GM12864 (cell line): ENCODE measurements at places on chromosomes 7 and 10.

DNA sequence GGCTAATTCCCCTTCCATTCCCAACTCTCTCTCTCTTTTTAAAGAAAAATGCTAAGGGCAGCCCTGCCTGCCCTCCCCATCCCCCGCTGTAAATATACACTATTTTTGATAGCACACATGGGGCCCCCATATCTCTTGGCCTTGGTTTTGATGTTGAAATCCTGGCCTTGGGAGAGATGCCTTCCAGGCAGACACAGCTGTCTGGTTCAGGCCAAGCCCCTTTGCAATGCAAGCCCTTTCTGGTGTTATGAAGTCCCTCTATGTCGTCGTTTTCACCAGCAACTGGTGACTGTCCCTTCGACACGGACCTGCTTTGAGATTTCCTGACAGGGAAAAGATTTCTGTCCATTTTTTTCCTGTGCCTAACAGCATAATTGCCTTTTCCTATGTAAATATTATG is 3.0 kb downstream of the ADRA2A start:
- no peak for DNase-seq

DNA sequence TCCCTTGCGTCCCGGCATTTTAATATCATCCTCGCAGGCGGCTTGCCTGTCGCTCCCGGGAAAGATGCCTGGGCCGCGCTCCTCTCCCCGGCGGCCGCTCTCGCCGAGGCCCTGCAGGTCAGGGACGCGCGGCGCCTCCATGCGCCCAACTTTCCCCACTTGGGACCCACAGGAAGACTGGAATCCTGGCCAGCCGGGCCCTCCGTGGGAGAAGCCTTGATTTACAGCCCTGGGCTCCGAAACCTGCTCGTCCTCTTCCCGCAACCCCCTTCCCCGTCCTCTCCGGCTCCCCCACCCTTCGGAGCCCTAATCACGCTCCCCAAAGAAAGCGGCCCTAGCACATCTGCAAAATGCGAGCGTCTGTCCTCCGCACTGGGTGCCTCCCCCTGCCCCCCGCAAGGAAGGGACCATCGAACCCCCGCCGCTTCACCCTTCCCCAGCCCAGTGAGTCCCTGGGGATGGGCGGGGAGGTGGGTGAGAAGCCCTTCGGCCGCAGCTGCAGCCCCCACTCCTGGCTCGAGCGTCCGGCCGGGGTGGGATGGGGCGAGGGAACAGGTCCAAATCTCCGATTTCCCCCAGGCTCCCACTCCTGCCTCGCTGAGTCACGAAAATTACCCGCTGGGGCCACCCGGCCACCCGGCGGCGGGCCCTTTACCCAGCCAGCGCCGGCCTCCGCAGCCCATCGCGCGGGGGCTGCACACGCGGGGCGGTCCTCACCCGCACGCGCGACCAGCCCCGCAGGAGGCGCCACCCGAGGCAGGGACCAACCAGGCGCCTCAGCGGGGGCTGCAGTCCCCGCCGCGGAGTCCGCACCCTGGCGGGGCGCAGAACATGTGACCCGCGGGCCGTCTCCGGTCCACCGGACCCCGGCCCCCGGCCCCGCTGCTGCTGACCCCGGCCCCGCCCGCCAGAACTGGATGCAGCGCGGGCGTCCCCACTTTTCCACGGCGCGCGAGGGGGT is 695 bp downstream of the HSPA12A start:
- no peak for DNase-seq

GRCh38 chr7:137923380-137923779 is 76.6 kb upstream of the DGKI start:
- no peak for DNase-seq

DNA sequence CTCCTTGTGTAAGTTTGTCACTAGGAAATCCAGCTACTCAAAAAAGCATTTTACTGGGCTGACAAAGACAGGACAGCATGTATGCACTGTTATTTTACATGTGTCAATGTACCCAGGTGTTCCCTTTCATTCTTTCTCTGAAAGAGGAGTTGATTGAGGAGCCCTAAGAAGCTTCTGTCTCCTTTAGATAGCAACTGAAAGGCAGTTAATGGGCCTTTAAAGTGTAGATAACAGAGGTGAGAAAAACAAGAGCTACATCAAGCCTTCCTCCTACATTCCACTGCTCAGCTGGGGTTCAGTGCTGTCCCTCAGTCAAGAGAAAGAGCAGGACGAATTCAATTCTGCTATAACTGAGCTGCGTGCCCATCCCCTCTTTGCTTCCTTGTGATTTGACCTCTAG is 12.8 kb upstream of the WIPF3 start:
- DNase-seq, result no peak

- no peak for DNase-seq
These were observed 40.8 kb downstream of the RGS10 start for GRCh38 chr10:119501690-119502089.

DNA sequence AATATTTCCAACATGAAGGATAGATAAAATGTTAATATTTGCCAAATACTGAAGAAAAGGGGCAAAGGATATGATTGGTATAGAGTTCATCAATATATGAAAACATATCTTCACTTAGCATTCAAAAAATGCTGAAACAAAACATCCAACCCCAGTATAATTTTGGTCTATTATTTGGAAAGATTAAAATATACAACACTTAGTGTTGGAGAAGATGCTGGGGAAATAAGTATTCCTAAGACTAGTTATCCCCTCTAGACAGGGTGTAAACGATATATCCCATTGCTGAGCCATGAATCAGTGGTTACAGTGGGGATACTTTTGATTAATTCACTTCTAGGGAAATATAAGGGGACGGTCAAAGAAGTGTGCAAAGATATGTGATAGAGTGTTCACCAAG is 187.3 kb upstream of the IMMP2L start:
- DNase-seq, result no peak

GRCh38 chr7:32319012-32319382 is 171.2 kb downstream of the LSM5 start:
- no peak for DNase-seq

DNA sequence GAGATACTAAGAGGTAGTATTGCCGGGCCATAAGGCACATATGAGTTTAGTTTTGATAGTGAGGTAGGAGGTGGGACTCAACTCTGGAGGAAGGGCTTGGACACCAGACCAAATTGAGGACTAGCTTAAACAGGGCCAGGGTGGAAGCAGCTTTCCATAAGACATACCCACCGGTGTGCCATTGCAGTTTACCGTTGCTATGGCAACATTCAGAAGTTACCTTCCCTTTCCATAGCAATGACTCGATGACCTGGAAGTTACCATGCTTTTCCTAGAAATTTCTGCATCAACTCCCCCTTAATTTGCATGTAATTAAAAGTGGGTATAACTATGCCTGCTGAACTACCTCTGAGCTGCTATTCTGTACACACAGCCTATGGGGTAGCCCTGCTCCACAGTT is 10.9 kb upstream of the SNX10 start:
- DNase-seq, result no peak

GRCh38 chr10:91380873-91381256 is 29.3 kb upstream of the HECTD2 start:
- no peak for DNase-seq

DNA sequence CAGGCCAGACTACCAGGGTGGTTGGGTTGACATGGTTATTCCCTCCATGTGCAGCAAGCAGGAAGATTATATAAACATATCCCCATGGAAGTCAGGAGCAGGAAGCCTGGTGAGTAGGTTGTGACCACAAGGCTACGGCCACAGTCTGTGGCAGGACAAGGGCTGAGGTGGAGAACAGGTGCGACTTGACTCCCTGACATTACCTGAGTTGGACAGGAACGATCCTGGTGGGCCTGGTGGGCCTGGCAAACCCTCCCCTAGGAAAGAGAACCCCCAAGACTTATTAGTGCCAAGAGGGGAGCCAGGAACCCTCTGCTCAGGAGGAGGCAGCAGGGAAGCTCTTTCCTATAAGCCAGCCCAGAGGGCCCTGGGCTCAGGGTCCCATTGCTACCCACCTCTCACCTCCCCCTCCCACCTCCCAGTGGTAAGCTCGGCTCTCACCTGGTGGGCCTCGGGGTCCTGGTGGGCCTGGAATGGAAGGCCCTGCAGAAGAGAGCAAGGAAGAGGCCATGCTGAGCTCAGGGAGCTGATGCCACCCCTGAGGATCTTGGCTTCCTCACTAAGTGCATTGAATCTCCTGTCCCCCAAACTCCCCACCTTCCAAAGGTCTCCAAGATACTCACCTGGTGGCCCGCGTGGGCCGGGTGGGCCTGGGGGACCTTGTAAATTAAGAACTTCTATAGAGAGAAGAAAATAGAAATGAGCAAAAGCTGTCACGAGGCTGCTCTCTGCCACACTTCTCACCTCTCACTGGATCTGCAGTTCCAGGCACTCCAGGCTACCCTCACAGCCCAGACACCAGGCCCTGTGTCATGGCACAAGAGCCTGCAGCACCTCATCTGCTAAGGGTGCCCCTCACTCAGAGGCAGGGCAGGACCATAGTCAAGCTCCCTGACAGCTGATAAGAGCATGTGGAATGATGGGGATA is 44.6 kb downstream of the COL17A1 start:
- DNase-seq, result no peak

DNA sequence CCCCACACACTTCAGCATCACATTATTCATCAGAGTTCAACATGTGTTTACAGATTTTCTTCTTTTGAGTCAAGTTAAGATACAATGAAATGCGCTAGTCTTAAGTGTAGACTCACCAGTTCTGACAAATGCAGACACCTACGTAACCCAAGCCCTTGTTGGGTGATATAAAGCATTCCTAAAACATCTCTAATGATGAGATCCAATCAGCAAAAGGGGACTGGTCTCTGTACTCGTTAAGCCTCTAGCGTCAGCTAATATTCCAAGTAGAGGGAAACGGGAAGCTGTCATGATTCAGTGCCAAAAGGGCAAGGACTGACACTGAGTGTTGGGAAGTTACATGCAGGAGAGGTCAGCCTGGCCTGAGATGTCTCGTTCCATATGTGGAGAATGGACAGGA is 38.7 kb upstream of the TRIL start:
- no peak for DNase-seq

DNA sequence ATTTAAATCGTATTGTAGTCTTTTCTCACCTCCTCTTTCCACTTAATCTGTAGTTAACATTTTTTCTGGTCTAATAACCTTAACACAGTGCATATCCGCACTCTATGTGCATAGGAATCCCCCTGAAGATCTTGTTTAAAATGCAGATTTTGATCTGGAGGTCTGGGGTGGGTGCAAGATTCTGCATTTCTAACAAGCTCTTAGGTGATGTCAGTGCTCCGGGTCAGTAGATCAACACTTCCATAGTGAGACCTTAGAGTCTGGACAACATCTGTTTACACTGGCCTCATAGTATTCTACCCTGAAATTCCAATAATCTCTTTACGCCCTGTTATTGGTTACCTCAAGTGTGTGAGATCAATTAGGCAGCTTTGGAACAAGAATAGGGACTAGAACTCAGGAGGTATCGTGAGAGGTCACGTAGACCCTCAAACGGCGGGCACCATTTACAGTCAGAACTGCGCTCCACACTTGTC is 434 bp upstream of the PLEKHA8 start:
- no peak for DNase-seq

GRCh38 chr7:108251700-108252099 is 121.5 kb upstream of the LAMB4 start:
- DNase-seq, result no peak

- no peak for DNase-seq
These were observed 152.9 kb downstream of the SNX10 start for GRCh38 chr7:26444555-26444954.

DNA sequence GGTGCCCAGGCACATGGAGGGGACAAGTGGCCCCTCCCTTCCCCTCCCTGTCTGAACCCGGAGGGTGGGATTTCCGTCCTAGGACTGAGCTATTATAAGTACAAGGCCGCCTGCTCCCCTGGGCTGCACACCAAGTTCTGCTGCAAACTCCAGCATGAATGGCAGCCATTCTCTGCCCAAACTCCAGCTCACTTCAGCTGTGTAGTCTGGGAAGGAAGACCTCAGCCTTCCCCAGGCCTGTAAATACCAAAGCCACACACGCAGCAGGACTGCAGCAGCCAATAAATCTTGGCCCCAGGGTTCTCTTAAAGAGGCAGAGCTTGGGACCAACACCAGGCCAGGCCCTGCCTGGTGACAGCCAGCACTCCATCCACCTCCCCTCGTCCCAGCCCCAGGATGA is 291.3 kb upstream of the ZMIZ1 start:
- DNase-seq, result no peak

DNA sequence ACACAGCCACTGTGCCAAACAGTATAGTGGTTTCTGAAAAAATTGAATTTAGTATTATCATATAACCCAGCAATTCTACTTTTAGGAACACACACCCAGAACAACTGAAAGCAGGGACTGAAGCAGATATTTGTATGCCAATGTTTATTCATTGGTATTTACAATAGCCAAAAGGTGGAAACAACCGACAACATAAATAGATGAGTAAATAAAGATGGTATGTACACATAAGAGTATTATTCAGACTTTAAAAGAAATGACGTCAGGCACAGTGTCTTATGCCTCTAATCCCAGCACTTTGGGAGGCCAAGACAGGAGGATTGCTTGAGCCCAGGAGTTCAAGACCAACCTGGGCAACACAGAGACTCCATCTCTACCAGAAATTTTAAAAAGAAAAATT is 7.2 kb downstream of the CDCA7L start:
- DNase-seq, result no peak

DNA sequence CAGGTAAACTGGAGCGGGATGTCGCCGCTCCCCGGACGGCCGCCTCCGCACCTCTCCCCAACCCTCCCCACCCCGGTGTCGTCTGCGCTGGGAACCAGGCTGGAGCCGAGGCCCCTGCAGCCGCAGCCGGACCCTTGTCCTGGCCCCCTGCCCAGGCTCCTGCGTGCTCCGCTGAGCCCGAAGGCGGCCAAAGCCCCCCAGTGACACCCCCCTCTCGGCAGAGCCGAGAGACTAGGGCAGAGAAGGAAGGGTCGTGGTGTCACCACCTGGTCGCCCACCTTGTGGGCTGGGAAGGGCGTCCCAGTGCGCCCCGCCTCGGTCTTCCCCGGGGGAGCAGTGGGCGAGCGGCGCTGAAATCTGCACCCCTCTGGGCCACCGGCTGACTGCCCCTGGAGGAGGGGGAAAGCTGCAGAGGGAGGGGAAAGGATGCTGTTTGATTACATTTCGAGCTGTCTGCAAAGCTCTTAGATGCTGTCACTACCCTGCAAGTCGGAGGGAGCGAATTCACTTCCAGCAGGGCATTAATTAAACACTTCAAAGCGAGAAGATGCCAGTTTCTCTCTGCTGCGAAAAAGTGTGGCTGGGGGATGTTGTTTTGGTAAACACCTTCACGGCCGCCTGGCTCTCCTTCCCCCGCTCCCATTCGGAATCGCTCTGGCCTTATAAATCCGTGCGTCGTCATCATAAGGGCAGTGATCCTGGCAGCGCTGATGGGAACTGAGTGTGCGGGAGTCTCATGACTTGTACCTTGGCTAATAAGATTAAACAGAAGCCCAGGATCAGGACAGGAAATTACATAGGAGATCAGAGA is 622 bp downstream of the DYNC1I1 start:
- no peak for DNase-seq

DNA sequence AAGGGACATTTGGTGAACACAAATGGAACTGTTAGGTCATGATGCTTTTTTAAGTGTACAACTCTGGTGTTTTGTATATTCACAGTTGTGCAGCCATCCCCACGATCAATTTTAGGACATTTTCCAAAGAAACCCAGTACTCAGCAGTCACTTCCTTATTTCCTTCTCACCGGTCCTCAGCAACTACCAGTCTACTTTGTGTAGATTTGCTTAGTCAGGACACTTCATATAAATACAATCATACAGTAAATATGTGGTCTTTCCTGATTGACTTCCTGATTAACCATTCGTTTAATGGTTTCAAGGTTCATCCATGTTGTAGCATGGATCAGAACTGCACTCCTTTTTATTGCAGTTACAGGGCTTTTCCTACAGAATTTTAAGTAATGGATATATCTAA is 14.4 kb downstream of the SGPL1 start:
- DNase-seq, result no peak
